ENCODE measurements at places on chromosomes 3 and 15. TPM values are rescaled to one million over a fixed set of nuclear protein-coding genes. Genes with fewer than 3 reads are reported as not detected.

The RLBP1 gene
- total RNA-seq, result not detected

The FEZF2 gene
- not detected for total RNA-seq

The KLHL24 gene
- 44.9 TPM for total RNA-seq

GRCh38 chr3:63228677-63229076 is 49.4 kb upstream of the SYNPR start:
- no peak overlapping the region for H3K27ac ChIP-seq
- no peak overlapping the region for H3K4me3 ChIP-seq
- peaks cover 5% of the 10 kb centered on the region for H3K4me1 ChIP-seq
- peaks cover 8% of the 10 kb centered on the region for H3K27me3 ChIP-seq
- no peak for DNase-seq
- H3K36me3 ChIP-seq, result no peaks in the 10 kb centered on the region

DNA sequence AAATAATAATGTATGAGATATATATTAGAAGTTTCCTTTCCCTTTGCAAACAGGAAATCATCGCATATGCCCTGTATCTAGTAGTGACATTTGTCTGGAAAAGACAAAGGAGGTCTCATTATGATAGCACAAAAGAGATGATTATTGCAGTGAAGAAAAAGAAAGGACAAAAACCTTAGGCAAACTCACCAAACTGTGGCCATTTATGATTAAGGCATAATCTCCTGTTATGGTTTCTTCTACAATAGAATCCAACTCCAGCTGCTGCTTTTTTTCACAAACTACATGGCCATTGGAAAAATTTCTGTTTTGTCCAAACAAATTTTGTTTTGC is 218.2 kb downstream of the ATP8B4 start:
- no peaks in the 10 kb centered on the region for H3K36me3 ChIP-seq
- no peak for DNase-seq
- no peaks in the 10 kb centered on the region for H3K27me3 ChIP-seq

GRCh38 chr15:60720493-60721256 is 241.7 kb upstream of the ICE2 start:
- H3K27ac ChIP-seq, result no peak overlapping the region
- DNase-seq, result no peak
- no peak overlapping the region for H3K4me3 ChIP-seq
- peaks cover 17% of the 10 kb centered on the region for H3K4me1 ChIP-seq
- no peaks in the 10 kb centered on the region for H3K36me3 ChIP-seq

DNA sequence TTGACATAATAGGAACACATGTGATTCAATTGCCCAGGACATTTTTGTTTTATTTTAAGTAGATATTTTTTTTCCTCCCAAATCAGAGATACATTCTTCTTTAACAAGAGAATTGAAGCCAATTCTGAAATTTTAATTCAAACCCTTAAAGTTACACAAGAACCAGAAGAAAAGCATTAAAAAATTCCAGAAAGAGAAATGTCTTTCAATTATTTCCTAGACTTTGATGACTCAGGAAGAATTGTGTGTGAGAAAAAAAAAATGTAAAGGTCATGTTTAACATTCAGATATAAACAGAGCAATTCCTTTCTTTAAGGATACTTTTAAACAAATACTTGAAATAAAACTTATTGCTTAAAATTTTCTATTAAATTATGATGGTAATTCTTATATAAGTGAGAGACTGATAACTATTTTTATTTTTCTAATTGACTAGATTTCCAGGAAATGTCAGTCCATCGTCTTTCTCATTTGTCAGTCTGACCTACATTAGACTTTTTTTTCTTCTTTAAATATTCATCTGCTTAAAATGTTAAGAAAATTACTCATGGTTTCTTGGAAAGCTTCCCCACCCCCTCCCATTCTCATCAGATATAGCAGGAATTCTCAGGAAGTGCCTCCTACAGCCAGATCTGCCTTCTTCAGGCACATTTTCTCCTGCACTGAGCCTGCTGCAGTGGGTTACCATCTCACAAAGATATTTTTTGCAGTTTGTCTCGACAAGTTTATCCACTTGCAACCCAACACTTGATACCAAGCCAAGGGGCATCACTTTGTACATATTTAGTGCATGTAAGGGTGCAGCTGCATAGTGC is 261.8 kb upstream of the CBLB start:
- H3K4me3 ChIP-seq, result peak overlapping the region; percentile 35
- H3K27me3 ChIP-seq, result no peaks in the 10 kb centered on the region
- H3K27ac ChIP-seq, result peak overlapping the region; percentile 91
- H3K36me3 ChIP-seq, result no peaks in the 10 kb centered on the region
- H3K4me1 ChIP-seq, result peaks cover 42% of the 10 kb centered on the region

- peaks cover 13% of the 10 kb centered on the region for H3K27me3 ChIP-seq
- no peaks in the 10 kb centered on the region for H3K36me3 ChIP-seq
- H3K4me1 ChIP-seq, result peaks cover 24% of the 10 kb centered on the region
- DNase-seq, result no peak
- no peak overlapping the region for H3K4me3 ChIP-seq
- H3K27ac ChIP-seq, result no peak overlapping the region
Observed at GRCh38 chr3:187587076-187587475, 83.1 kb downstream of the SST start.

- H3K27ac ChIP-seq, result no peak overlapping the region
- no peaks in the 10 kb centered on the region for H3K27me3 ChIP-seq
- H3K4me1 ChIP-seq, result peaks cover 13% of the 10 kb centered on the region
- no peak for DNase-seq
- H3K4me3 ChIP-seq, result no peak overlapping the region
Observed at GRCh38 chr3:140068494-140069017, 133.6 kb downstream of the CLSTN2 start.

- DNase-seq, result no peak
- H3K36me3 ChIP-seq, result peaks cover 8% of the 10 kb centered on the region
- no peak overlapping the region for H3K4me3 ChIP-seq
- H3K4me1 ChIP-seq, result peaks cover 5% of the 10 kb centered on the region
- no peaks in the 10 kb centered on the region for H3K27me3 ChIP-seq
Observed at GRCh38 chr3:27174530-27174929, 194.7 kb downstream of the NEK10 start.

DNA sequence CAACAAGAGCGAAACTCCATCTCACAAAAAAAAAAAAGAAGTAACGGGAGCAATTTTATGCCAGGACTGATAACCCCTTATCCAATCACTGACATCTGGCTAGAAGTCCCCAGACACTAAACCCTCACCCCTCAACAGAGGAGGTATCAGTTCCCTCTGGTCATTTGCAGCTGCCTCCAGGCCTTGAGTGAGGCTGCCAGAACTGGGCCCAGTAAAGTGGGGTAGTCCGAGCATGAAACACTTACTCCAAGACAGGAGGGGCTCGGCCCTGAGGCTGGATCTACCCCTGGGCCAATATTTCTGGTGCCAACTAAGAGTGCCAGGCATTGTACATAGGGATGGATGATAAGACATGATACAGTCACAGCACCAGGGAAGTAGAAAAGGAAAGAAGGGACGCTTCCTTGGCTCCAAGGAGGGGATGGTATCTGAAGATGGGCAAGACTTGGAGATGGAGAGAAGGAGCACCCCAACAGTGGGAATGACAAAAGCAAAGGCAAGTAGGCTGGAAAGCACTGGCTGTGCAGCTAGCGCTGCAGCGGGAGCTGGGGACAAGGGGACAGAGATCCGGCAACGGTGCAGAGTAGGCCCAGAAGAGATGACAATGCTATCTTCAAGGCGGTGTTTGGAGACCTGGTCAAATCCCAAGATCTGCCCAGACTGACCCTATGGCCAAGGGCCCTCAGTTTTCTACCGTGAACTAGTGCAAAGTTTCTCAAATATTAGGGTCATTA is 2.2 kb downstream of the XXYLT1 start:
- H3K27ac ChIP-seq, result no peak overlapping the region
- H3K4me3 ChIP-seq, result peak overlapping the region; percentile 10
- no peaks in the 10 kb centered on the region for H3K27me3 ChIP-seq
- no peaks in the 10 kb centered on the region for H3K36me3 ChIP-seq
- DNase-seq, result no peak

DNA sequence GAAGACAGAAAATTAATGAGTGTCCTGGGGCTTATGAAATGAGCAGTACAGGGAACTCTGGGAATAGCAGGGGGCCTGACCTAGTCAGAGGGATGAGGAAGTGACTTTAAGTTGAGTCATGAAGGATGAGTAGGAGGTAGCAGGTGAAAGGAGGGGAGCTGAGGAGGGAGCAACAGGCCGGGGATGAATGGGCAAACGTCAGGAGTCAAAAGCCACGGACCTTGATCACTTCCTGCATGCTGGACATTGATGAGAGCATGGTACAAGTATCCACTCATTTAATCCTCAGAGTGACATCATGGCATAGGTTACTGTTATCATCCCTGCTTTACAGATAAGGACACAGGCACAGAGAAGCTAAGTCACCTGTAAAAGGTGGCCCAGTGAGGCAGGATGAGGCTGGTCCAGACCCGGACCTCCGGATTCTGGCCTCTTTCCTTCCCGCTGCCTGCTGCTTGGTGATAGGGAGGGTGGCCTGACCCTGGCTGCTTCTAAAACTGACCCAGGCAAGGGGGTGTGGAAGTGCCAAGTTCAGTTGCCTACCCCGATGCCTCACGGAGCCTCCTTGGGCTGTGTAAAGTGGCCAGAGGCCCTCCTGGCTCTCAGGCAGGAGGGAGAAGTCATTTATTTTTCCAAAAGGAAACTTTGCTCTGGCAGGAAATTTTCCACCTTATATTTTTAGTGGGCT is 7.6 kb downstream of the CORO2B start:
- peak overlapping the region; percentile 29 for H3K27ac ChIP-seq
- no peak overlapping the region for H3K4me3 ChIP-seq
- H3K27me3 ChIP-seq, result no peaks in the 10 kb centered on the region

GRCh38 chr3:151107177-151107576 is 21.7 kb downstream of the MED12L start:
- H3K27me3 ChIP-seq, result no peaks in the 10 kb centered on the region
- no peak overlapping the region for H3K27ac ChIP-seq
- no peak overlapping the region for H3K4me3 ChIP-seq
- DNase-seq, result no peak
- H3K36me3 ChIP-seq, result no peaks in the 10 kb centered on the region
